Activated naive CD4-positive, alpha-beta T cell treated with anti-CD3 and anti-CD28 coated beads, Interleukin-2, amount 10 ng/mL, durations not matched to agents 7 days and 5 days (primary cell): ENCODE measurements at places on chromosomes 4 and X.

DNA sequence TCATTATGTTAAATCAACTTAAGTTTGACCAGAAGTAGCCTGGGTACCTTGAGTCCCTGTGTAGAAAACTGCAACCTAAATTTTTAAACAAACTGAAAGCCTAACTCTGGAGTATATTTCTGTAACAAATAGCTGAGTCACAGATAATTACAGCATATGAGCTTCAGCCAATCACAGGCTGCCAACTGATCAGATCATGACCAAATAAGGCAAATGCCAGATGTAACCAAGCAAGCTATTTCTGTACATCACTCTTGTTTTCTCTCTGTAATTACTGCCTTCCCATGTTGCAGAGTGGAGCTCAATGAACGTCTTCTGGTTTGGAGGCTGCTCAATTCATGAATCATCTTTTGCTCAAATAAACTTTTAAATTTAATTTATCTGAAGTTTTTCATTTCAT lies 980.9 kb upstream of the DIAPH2 start:
- no peaks in the 10 kb centered on the region for H3K27me3 ChIP-seq
- no peaks in the 10 kb centered on the region for H3K36me3 ChIP-seq
- no peak for DNase-seq
- H3K27ac ChIP-seq: no peak overlapping the region
- no peak overlapping the region for H3K4me3 ChIP-seq

DNA sequence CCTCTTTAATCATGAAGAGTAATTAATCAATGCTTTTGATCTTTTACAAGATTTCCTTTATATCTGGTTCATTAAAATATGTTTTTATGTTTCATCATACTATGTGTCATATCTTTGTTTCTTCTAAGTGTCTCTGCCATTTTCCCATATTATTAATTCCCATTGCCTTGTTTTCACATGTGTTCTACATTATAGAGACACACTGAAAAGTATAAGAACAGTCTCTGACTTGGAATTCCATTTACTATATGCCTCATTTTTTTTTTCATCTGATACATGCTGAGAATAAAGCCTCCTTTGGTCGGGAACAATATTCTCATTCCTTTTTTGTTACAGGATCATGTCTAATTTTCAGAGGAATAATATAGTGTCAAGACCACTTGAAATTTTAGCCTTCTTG lies 4.3 kb downstream of the BANK1 start:
- no peaks in the 10 kb centered on the region for H3K36me3 ChIP-seq
- no peak overlapping the region for H3K27ac ChIP-seq
- peaks cover 29% of the 10 kb centered on the region for H3K27me3 ChIP-seq

DNA sequence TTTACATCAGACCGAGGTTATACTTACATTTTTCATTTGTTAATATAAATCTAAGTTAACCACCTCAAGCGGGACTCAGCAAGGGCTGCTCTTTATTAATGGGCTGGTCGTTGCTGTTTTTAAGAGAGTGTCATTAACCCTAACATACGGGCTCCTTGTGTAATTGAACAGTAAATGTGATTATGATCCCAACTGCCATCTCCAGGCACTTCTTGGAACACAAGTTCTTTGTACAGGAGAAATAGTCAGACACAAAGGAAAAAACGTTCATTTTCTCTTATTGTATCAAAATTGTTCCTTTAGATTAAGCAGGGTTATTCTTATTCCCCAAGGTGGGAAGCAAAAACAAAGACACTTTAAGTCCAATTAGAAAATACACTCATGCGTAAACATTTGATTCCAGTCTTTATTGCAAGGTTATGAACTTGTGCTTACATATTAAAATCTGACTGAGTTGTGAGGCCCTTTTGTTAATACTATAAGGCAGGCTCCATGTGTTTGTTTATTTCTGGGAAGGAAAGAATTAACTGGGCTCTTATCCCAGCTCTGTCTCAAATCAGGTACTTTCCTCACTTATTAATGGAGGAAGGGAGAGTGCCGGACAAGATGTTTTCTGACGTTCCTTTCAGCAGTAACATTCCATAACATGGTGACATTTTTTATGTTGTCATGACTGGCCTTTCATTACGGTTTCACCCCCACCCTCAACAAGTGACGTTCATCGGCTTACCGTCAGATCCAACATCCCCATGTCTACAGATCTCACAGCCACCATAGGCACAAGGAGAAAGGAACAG lies 95.9 kb downstream of the RASL11B start:
- no peak for DNase-seq
- H3K4me3 ChIP-seq: no peak overlapping the region
- no peaks in the 10 kb centered on the region for H3K27me3 ChIP-seq
- H3K36me3 ChIP-seq: peaks cover 1% of the 10 kb centered on the region

DNA sequence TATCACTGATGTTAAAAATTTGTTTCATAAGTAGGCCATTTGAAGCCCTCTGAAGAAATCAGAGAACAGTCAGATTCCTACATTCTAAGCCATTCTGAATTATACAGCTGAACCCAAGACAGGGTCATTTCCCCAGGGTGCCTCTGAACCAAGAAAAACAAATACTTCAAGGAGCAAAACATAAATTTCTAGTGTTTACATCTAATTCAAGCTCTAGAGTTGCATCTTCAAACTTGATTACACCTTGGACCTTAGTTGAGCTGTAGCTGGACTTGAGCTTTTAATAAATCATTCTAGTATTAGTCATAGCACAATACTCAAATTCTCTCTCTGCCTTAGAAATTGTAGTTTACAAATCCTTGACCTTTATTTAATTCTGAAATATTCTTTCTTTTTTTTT lies 87.6 kb upstream of the IL15 start:
- no peak for DNase-seq
- H3K27me3 ChIP-seq: no peaks in the 10 kb centered on the region

DNA sequence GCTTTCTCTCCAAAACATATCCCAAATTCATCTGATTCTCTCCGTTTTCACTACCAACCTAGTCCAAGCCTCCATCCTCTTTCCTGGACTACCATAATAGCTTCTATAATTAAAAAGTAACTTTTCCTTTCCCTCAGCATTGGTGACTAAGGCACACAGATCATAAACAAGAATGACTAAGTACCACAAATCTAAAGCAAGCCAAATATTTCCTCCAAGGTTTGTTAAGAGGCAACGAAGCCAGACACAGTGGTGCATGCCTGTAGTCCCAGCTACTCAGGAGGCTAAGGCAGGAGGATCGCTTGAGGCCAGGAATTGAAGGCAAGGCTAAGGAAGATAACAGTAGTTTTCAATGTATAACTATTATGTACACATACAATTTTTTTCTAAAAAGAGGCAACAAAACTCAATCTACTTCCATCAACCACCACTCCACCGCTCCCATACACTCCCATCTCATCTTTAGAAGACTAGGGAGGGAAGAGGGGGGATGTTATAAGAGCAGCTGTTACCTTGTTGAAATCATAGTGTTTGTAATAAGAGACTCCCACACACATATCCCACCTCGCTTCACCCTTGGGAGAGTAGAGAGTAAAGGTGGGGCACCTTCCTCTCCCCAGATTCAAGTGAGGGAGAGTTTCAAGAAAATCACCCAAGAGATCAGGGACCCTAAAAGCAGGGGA lies 4.2 kb upstream of the JCHAIN start:
- H3K4me1 ChIP-seq: peaks cover 26% of the 10 kb centered on the region
- no peak overlapping the region for H3K27ac ChIP-seq
- H3K27me3 ChIP-seq: peaks cover 10% of the 10 kb centered on the region

DNA sequence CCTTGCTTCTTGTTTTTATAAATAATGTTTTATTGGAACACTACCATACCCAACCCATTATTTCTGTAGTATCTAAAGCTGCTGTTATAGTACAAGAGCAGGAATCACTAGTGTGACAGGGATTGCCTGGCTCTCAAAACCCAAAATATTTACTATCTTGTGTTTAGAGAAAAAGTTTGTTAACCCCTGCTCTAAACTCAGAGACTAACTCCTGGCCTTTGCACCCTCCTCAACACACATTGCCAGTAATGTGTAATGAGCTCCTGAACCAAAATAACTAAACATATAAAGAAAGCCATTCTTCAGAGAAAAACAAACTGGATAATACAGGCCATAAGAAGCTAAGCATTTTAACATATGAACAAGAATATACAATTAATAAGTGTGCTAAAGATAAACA lies 8.2 kb upstream of the FAT4 start:
- no peak overlapping the region for H3K27ac ChIP-seq
- no peak for DNase-seq
- H3K36me3 ChIP-seq: no peaks in the 10 kb centered on the region
- peaks cover 2% of the 10 kb centered on the region for H3K27me3 ChIP-seq

- peaks cover 35% of the 10 kb centered on the region for H3K4me1 ChIP-seq
- peaks cover 37% of the 10 kb centered on the region for H3K27me3 ChIP-seq
- peaks cover 35% of the 10 kb centered on the region for H3K36me3 ChIP-seq
Observed at GRCh38 chr4:108168671-108169523, at the start of gene LEF1. Gene LEF1 (minus strand): TSS chr4:108168932. CDS start chr4:108167767, 1,165 bp downstream.

DNA sequence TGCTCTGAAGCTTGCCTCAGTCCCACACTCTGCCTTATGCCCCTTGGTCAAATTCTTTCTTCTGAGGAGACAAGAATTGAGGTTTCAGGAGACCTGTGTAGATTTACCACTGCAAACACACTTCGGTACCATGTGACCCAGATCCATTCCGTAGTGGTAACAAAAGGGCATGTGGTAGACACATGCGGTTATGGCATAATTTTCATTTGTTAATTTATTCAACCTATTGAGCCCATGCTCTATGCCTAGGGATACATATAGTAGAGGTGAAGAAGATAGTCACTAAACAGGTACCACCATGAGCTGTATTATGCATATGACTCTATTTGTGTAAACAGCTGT lies 190.9 kb downstream of the NDST4 start:
- no peaks in the 10 kb centered on the region for H3K27me3 ChIP-seq
- H3K4me1 ChIP-seq: no peaks in the 10 kb centered on the region
- DNase-seq: no peak
- no peak overlapping the region for H3K27ac ChIP-seq
- H3K4me3 ChIP-seq: no peak overlapping the region
- H3K36me3 ChIP-seq: no peaks in the 10 kb centered on the region

GRCh38 chrX:109643687-109644086 lies 18.7 kb upstream of the KCNE5 start:
- H3K36me3 ChIP-seq: peaks cover 21% of the 10 kb centered on the region
- no peaks in the 10 kb centered on the region for H3K27me3 ChIP-seq
- H3K4me1 ChIP-seq: peaks cover 12% of the 10 kb centered on the region
- no peak overlapping the region for H3K4me3 ChIP-seq
- no peak overlapping the region for H3K27ac ChIP-seq

GRCh38 chrX:69028006-69028760 lies 137.1 kb downstream of the PJA1 start:
- no peak overlapping the region for H3K4me3 ChIP-seq
- DNase-seq: no peak
- H3K36me3 ChIP-seq: no peaks in the 10 kb centered on the region
- H3K27ac ChIP-seq: no peak overlapping the region
- no peaks in the 10 kb centered on the region for H3K4me1 ChIP-seq
- H3K27me3 ChIP-seq: no peaks in the 10 kb centered on the region

DNA sequence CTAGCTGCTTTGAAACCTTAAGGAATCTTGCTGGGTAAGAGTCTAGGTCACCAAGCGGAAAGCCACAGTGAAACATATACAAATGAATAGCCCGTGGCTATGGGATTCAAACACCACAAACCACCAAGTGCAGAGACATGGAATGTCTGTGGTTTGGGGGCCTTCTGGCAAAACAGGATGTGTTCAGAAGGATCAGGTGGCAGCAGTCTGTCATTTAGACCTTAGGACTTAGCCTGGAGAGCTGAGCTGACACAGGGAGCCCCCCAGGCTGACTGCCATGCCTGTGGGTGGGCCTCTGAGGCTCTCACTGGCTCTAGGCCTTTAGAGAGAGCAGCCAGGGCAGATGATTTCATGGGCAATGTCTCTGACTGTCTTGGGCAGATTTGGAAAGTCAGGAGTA lies 225.6 kb downstream of the FBXW7 start:
- H3K4me1 ChIP-seq: peaks cover 5% of the 10 kb centered on the region
- no peak overlapping the region for H3K27ac ChIP-seq
- H3K4me3 ChIP-seq: no peak overlapping the region

- DNase-seq: peak; percentile 44
- no peak overlapping the region for H3K4me3 ChIP-seq
- H3K27me3 ChIP-seq: no peaks in the 10 kb centered on the region
- H3K36me3 ChIP-seq: peaks cover 81% of the 10 kb centered on the region
- peaks cover 71% of the 10 kb centered on the region for H3K4me1 ChIP-seq
Observed at GRCh38 chrX:71606536-71607216, 11.6 kb downstream of the CXCR3 start.

GRCh38 chr4:109365939-109366338 lies 63.5 kb upstream of the COL25A1 start:
- H3K36me3 ChIP-seq: no peaks in the 10 kb centered on the region
- no peak for DNase-seq
- peaks cover 40% of the 10 kb centered on the region for H3K27me3 ChIP-seq
- H3K27ac ChIP-seq: no peak overlapping the region
- peaks cover 3% of the 10 kb centered on the region for H3K4me1 ChIP-seq
- H3K4me3 ChIP-seq: no peak overlapping the region

DNA sequence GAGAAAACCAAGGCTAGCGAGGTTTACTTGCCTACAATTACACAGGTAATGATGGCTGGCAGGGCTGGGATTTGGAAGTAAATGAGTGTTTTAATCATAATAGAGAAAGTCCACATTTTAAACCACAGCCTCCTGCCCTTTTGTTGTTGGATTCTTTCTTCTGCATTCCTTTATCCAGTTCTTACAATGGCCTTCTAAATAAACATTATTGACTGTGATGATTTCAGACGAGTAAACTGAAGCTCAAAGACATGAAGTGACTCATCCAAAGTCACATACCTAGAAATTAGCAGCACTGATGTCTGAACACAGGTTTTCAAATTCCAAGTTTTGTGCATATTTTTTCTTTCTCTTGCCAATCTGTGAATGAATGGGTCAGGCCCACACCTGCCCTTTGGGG lies 51.2 kb upstream of the C1QTNF7 start:
- no peaks in the 10 kb centered on the region for H3K36me3 ChIP-seq
- no peak overlapping the region for H3K27ac ChIP-seq
- H3K4me1 ChIP-seq: peaks cover 29% of the 10 kb centered on the region
- H3K27me3 ChIP-seq: no peaks in the 10 kb centered on the region
- no peak for DNase-seq

- no peak overlapping the region for H3K4me3 ChIP-seq
- DNase-seq: no peak
- H3K27me3 ChIP-seq: no peaks in the 10 kb centered on the region
- no peaks in the 10 kb centered on the region for H3K4me1 ChIP-seq
Observed at GRCh38 chr4:86108137-86108536, 251.7 kb downstream of the MAPK10 start.

- H3K27me3 ChIP-seq: peaks cover 24% of the 10 kb centered on the region
- no peaks in the 10 kb centered on the region for H3K4me1 ChIP-seq
- H3K27ac ChIP-seq: no peak overlapping the region
- H3K4me3 ChIP-seq: no peak overlapping the region
- no peaks in the 10 kb centered on the region for H3K36me3 ChIP-seq
- DNase-seq: no peak
Observed at GRCh38 chr4:8277356-8278008, 7.9 kb downstream of the HTRA3 start.

GRCh38 chrX:136736690-136737089 lies 44.0 kb downstream of the ARHGEF6 start:
- DNase-seq: no peak
- H3K27ac ChIP-seq: no peak overlapping the region
- peaks cover 29% of the 10 kb centered on the region for H3K4me1 ChIP-seq
- no peaks in the 10 kb centered on the region for H3K27me3 ChIP-seq
- H3K4me3 ChIP-seq: no peak overlapping the region

GRCh38 chrX:77436271-77436670 lies 10.9 kb upstream of the FGF16 start:
- DNase-seq: no peak
- H3K36me3 ChIP-seq: no peaks in the 10 kb centered on the region
- no peak overlapping the region for H3K4me3 ChIP-seq
- peaks cover 6% of the 10 kb centered on the region for H3K27me3 ChIP-seq
- no peak overlapping the region for H3K27ac ChIP-seq
- H3K4me1 ChIP-seq: no peaks in the 10 kb centered on the region
